Stimulated activated CD4-positive, alpha-beta T cell treated with anti-CD3 and anti-CD28 coated beads, Interleukin-1b, Interleukin-23, amount 100 ng/mL, for 48 hours (primary cell): ENCODE measurements at places on chromosomes 13 and 19.
A peak's percentile ranks its signal among the peaks of the same experiment; 100 is the strongest.

GRCh38 chr19:28977826-28978225, 235.1 kb downstream of the UQCRFS1 start:
- DNase-seq: no peak

DNA sequence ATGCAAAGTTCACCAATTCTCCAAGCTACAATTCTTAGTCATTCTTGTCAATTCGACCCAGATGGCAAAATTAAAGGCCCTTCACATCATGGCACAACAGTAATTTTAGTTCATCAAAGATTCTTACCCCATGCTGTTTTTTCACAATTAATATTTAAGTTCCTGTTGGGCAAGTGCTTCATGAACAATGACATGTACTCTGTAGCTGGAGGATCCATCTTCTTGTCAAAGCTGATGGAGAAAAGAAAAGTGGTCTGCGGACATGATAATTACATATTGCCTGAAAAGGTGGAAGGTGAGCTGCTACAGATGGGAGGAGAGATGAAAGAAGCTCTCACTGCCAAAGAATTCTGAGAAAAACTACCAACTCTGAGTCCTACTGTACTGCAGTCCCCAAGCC, 1370.3 kb upstream of the SLC10A2 start:
- DNase-seq: no peak

DNA sequence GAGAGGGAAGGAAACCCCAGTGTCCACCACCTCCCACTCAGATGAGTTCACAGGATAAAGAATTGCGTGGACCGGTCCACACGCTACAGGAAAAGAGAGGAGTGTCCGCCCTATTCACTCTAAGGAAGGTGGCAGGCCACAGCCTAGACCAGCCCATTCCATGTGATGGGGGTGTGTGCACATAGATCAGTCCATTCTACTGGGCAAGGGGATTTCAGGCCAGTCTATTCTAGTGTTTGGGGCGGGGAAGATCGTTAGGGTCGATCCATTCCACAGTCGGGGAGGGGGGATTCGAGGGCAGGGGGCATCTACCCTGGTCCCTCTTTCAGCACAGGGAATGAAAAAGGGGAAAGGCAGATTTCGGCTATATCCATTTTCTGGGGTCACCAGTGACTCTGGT, 7.8 kb downstream of the FIZ1 start:
- no peak for DNase-seq

GRCh38 chr19:1277061-1277460, 1.7 kb downstream of the FAM174C start:
- no peak for DNase-seq

DNA sequence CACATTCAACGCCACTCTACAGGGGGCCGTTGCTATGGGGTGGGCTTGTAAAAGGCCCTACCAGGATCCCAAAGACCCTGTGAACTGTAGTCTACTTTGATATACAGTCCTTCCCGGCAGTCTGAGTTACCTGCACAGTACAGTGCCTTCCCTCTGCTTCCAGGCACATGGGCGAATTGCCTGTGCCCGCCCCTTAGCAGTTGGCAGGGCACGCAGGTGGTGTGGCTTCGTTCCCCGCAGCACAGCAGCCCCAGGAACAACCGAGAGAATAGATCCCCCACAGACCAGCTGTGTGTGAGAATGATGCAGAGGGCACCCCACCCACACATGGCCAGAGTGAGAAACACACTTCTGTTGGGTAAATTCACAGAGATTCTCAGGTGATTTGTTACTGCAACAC, 60.6 kb downstream of the MRPL57 start:
- no peak for DNase-seq

DNA sequence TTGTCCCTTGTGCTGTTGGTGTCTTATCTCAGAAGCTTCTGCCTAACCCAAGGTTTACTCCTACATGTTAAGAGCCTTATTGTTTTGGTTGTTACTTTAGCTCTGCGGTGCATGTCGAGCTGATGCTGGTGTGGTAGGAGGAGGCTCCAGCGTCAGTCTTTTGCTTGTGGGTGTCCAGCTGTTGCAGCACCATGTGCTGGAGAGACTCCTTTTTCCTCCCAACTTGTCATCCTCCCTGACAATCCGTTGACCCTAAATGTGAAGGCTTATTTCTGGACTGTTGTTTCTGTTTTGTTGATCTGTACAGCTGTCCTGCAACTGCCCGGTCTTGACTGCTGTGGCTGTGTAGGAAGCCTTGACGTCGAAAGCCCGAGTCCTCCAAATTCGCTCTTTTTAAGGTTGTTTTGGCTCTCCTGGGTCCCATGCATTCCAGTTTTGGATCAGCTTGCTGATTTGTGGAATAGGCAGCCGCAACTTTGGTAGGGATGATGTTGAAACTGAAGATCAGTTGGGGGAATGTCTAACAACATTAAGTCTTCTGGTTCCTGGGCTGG, 15.3 kb downstream of the NAXD start:
- DNase-seq: no peak

DNA sequence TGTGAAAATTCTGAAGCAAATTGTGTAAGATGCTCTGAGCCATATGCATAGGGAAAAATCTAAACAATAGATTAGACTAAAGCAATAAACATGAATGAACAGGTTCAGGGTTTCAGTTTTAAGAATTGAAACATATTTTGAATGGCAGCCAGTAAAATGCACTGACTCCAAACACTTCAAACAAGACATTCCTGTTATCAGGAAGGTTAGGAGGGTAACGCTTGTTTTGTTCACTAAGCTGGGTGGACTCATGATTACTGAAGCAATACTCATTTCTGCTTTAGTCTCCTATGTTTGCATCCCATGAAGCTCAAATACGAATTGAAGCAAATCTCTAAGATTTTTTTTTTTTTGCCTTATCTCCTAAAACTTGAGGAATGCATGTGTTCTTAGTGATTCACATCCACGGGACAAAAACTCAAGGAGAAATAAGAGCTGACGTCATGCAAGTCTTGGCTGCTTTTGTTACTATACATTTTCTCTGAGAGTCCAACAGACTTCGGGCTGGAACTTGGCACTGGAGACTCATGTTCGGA, 29.1 kb upstream of the IGFL4 start:
- no peak for DNase-seq

DNA sequence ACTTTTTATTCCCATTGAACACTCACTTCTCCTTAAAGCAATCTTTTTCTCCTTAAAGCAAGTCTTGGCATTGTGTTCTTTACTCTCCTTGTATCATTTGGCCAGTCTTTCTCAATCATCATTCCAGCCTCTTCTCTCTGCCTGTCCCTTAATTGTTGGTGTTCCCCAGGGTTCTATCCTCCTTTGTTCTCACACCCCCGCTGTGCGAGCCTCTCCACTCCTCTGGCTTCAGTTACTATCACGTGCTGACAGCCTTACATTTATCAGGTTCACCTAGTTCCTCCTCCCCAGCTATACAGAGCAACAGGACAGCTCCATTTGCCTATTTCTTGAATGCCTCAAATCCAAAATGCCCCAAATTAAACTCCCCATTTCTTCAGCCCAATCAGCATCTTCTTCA, 24.6 kb downstream of the CYSLTR2 start:
- no peak for DNase-seq

GRCh38 chr13:22210134-22210930, 539.5 kb downstream of the FGF9 start:
- no peak for DNase-seq

- DNase-seq: no peak
Observed at GRCh38 chr13:79525064-79525857, 44.3 kb downstream of the NDFIP2 start.

DNA sequence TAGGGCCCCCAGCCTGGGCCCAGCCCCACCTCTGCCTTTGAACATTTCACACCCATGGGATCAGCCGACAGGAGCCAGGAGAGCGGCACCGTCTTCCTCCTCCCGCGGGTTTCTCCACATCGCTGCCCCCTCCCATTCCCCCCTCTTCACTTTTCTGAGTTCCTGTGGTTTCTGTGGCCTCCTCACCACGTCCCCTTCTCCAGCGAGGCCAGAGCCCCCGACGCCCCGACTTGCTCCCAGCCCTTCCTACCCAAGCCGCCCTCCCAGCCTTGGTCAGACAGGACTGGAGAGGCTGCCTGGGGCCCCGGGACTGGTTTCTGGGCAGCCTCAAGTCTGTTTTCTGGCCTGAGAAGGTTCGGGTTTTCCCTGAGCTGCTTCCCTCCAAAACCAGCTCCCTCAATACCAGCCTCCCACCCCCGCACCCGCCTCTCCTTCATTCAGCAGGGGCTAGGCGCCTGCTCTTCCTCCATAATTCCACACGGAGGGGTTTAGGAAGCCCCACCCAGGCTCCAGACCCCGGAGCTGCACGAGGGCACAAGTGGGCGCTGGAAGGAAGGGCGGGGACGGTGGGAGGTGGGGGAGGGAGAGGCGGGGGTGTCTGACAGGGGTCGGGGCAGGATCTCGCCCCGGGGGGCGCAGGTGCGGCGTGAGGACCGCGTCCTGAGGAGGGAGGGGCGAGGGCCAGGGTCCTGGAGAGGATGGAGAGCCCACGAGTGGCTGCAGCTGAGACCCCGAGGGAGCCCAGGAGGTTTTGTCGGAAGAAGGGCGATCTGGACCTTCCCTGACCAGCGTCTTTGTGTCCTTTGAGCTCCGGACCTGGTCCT, 4.0 kb upstream of the SIGLEC10 start:
- no peak for DNase-seq

- no peak for DNase-seq
Observed at GRCh38 chr13:112210371-112210770, 143.4 kb downstream of the SOX1 start.

DNA sequence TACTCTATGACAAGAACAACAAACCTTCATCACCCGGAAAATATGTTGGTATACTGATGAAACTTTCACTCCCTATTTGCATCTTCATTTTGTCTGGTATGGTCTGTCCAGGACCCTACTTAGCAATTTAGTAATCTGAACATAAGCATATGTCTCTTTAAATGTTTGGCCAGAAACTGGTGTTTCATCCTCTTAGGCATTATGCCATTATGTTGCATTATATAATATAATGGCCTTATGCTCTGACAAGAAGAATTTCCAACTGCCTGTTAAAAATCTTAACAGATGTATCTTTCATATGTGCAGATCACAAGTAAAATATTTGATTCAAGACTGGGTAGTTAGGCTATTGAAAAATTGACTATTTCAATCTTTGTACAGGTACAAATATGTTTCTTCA, 610.6 kb upstream of the PRR20A start:
- no peak for DNase-seq

DNA sequence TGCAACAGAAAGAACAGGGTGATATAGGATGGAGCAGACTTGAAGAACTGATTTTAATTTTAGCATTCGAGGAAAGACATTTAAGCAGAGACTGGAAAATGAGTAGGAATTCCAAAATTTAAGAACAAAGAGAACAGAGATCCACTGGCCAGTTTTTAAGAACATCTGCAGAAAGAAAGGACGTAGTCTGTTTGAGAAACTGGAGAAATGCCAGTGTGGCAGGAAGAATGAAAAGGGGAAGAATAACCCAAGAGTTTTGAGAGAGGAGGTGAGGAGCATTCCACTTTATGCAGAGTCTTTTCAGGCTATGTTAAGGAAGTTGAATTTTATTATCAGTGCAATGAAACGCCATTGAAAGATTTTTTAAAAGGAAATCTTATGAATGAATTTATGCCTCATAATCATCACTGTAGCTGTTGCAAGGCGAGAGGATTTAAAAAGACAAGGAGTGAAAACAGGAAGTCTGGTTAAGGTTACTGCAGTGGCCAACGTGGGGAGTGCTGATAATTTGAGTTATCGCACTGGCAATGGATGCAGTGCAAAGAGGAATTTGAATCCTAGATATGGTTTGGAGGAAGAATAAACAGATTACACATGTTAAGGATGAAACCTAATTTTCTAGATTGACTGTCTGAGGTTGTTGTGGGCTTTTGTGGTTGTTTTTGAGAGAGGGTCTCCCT, 253.8 kb downstream of the DACH1 start:
- no peak for DNase-seq

DNA sequence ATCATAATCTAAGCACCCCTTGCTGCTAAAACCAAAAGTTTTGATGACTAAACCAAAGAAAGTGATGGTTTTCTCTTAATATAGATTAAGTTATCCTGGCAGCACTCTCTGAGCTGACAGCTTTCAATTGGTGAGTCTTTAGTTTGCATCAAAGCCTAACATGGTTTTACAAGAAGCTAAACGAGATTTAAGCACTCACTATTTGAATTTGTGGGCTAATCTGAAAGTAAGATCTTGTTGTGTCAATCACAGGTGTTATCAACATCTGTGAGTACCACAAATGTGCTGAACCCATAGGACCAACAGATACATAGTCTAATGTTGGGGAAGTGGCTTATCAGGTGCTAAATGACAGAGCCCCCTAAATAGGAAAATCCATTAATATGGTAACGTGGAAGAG, 223.9 kb downstream of the LHFPL6 start:
- no peak for DNase-seq

DNA sequence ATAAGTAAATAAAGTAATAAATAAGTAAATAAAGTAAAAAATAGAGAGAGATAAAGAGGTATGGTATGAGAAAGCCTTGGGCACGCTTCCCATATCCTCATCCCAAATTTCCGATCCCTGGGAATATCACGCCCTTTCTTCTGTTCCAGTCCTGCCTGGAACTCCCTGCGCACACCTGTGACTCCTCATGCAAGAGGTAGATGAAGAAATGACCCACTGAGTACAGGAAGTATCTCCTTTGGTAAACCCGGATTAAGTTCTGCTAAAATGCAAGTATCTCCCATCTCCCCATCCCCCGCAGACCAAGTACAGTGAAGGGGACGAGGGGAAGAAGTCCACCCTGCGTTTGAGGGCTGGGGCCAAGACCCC, 399 bp upstream of the ZNF136 start:
- DNase-seq: no peak

GRCh38 chr13:110001670-110002275, 215.4 kb upstream of the IRS2 start:
- no peak for DNase-seq

DNA sequence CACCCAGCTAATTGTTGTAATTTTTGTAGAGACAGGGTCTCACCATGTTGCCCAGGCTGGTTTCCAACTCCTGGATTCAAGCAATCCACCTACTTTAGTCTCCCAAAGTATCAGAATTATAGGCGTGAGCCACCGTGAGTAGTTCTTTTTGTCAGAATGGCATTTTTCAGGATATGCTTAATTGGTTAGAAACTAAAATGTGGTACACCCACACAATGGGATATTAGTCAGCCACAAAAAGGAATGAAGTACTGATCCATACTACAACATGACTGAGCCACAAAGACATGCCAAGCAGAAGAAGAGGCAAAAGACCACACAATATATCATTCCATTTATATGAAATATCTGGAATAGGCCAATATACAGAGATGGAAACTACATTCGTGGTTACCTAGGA, 41.7 kb upstream of the MAP3K10 start:
- no peak for DNase-seq

GRCh38 chr13:26482451-26483197, 74.9 kb upstream of the WASF3 start:
- peak; percentile 64 for DNase-seq

- no peak for DNase-seq
Observed at GRCh38 chr19:41297628-41298347, 12.2 kb upstream of the CCDC97 start.

DNA sequence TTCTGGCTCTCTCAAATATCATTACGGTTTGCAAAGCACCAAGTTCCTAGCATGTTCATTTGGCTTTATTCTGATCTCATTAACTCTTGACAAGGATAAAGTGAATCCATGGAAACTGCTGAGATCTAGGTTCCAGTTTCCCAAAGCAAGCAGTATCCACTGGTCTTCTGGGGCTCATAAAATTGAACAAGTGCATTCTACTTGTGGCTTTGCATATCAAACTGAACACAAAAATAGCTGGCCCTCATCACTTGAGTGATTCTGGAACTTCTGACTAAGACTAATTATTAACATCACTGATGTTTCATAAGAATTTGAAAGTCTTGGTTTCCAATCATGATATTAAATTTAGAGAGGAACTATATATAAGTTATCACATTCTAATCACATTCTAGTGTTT, 6.3 kb upstream of the KCTD12 start:
- no peak for DNase-seq
